ENCODE measurements at places on chromosomes 2 and 18.

- no peak for DNase-seq
Observed at GRCh38 chr2:151157000-151157735, 104.5 kb downstream of the RBM43 start.

DNA sequence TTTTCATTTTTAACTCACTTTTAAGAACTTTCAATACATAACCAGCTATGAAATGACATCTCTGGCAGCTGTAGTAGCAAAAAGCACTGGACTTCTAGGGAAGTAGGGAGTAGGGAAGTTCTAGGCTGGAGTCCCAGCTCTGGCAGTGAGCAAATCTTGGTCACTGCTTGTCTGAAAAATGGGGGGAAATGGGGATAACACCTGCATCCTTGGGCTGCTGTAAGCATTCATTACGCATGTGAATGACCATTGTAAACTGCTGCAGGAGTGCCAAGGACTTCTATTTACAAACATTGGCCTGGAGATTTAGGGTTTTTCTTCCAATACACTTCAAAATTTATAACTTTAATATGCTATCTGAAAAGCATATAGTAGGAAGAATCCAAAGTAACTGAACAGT lies 972 bp upstream of the MPP4 start:
- DNase-seq, result no peak

DNA sequence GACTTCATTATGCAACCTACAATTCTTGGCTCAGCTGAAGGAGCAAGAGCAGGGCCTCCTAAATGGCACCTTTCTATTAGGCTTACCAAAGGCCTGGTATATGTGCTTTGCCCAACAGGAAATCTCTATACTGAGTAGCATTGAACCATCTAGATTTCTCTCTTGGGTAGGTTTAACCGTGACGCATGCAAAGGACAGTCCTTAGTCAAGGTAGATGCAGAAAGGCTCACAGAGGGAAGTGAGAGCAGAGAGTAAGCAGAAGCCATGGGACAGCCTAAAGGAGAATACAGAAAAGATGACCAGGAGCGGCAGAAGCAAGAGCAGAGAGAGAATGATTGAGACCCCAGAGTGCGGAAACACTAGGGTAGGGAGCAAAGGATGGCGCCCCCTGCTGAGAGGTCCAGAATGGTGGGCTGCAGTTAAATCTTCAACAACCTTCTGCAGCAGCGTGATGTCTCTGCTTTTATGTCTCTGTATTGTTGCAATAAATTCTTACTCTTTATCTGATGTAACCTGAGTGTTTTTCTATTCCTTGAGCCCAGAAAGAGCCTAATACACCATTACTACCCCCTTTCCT lies 4.7 kb upstream of the OSBPL1A start:
- no peak for DNase-seq

GRCh38 chr2:216030216-216030615 lies 16.9 kb upstream of the MREG start:
- no peak for DNase-seq

GRCh38 chr2:25505622-25506021 lies 163.9 kb upstream of the DNMT3A start:
- DNase-seq, result no peak

GRCh38 chr18:2337552-2338141 lies 233.7 kb downstream of the METTL4 start:
- DNase-seq, result no peak

- no peak for DNase-seq
Observed at GRCh38 chr2:189576396-189576795, 4.2 kb downstream of the SLC40A1 start.

- DNase-seq, result no peak
Observed at GRCh38 chr2:158772306-158773078, 22.6 kb upstream of the DAPL1 start.

GRCh38 chr2:170361090-170361936 lies 183.4 kb downstream of the MYO3B start:
- peak; percentile 25 for DNase-seq

DNA sequence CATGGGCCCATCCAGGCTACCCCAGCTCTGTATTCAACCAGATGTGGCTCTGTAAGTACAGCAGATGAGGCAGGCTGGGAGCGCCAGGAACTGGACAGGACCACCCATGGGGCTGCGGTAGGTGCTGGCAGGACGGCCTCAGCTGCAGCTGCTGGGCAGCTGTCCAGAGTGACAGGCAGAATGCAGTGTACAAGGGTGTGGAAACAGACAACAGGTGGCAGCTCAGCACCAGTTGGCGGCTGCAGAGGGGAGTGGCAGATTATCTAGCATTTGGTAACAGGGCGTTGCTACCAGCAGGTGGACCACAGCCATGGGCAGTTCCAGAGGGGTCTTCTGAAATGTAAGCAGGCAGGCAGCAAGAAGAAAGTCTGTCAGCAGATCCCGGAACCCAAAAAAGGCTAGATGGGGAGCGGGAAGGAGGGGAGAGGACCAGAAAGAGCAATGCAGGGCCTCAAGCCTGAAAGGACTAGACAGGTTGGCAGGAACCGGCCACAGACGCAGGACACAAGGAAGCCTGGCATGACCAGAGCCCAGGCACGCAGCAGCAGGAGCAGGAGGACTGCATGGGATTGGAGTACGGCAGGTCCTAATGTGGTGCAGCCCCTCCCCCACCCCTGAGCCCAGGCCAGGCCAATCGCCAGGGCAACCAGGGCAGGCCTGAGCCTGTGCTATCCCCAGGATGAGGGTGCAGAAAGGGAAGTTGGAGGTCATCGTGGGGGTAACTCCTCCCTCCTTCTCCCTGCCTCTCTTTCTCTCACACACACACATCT lies 24.7 kb downstream of the PKDCC start:
- DNase-seq, result no peak

DNA sequence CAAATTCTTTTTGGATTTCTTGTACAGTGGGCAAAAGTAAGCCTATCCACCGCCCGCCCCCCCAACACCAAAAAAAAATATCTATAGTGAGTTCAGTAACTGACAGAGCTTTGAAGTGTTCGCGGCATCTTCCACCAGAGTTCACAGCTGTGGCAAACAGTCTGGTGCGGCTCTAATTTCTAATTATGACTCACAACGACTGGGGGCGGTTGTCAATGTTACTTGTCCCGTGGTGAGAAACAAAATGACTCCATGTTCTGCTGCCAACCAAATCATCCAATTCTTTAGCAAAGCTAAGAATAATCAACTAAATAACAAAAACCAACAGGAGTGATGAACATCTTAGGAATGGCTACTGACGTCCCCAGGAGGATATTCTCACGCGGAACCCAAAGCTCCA lies 392.5 kb upstream of the SALL3 start:
- no peak for DNase-seq

DNA sequence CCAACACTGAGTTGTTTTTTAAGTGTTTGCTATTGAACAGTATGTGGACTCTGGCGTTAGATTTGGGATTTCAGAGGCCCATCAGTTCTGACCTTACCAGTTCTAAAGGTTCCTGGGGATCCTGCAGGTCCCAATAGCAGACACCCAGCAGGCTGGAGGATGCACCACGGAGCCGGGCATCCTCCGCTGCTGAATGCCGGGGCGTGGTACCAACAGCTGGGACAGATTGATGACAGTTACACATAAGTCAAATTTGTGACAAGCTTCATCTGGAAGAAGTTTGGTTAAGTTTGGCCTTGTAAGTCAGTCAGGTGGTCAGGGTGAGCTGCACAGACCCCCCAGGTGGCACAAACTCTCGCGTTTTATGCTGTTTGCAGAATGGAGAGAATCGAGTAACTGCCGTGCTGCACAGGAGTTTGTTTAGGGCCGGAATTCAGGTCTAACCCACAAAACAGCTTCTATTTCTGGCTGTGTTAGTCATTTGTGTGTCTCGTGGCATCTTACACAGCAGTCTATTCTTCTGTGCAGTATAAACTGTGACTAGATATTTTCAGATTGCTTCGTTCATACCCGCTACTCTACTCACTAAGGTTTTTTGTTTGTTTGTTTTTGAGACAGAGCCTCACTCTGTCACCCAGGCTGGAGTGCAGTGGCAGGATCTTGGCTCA lies 19.2 kb downstream of the CTDP1 start:
- DNase-seq, result no peak

- no peak for DNase-seq
Observed at GRCh38 chr2:20555954-20556353, 94.9 kb downstream of the HS1BP3 start.

DNA sequence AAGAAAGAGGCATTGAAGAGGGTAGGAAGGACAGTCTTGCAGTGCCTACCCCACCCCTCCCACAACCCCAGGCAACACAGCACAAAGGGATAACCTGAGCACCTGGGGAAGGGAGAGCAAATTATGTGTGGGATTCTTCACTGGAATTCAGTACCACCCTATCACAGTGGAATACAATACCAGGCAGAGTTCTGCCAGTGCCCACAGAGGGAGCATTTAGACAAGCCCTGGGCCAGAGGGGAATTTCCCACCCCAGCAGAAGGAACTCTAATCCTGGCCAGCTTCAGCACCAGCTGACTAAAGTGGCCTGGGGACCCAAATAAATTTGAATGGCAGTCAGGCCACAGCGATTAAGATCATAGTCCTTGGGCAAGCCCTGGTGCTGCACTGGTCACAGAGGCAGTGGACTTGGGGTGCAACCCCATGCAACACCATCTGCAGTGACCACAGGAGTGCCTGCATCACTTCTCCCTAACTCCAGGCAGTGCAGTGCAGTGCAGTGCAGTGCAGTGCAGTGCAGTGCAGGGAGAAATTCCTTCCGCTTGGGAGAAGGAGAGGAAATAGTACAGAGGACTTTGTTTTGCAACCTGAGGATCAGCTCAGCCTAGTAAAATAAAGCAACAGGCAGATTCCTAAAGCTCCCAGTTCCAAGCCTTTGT lies 147.8 kb upstream of the SRD5A2 start:
- DNase-seq, result no peak

GRCh38 chr18:76610933-76611749 lies 116.1 kb upstream of the ZNF516 start:
- DNase-seq, result no peak

DNA sequence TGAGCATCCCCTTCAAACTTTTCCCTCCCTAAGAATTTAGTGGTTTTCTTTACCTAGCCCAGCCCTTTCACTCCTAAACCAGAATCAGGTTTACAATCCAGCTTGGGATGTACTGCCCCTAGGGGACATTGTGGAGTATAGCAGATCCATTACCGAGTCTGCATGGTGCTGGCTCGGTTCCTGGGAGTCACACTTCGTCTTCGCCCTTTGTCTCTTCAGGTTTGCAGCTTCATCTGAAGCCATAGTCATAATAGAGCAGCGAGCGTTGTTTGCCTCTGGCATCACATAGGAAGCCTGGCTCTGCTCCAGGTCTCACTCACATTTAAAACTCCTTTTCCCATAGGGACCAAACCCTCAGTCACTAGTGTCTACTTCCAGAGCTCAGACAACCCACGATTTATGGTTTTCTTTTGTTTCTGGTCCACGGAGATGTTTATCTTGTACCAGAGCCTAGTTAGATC lies 16.8 kb upstream of the LYPD6 start:
- peak; percentile 62 for DNase-seq

GRCh38 chr18:32258558-32259204 lies 68.8 kb downstream of the MEP1B start:
- no peak for DNase-seq

DNA sequence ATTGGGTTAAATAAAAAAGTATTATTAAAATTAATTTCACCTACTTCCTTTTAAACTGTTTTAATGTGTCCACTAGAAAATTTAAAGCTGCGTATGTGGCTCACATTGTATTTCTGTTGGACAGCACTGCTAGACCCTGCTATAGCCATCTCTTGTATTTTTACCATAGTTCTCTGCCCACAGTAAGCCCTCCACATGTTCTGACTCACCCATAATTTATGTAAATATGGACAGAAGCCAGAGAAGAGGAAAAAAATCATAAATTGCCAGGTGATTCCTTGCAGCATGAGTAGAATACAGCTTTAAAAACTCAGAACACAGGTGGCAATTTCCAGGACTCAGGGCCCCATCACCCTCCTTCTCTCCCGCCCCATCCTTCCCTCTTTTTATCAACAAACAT lies 142.4 kb upstream of the MEX3C start:
- DNase-seq, result no peak

GRCh38 chr2:196725218-196725617 lies 74.3 kb downstream of the GTF3C3 start:
- no peak for DNase-seq

DNA sequence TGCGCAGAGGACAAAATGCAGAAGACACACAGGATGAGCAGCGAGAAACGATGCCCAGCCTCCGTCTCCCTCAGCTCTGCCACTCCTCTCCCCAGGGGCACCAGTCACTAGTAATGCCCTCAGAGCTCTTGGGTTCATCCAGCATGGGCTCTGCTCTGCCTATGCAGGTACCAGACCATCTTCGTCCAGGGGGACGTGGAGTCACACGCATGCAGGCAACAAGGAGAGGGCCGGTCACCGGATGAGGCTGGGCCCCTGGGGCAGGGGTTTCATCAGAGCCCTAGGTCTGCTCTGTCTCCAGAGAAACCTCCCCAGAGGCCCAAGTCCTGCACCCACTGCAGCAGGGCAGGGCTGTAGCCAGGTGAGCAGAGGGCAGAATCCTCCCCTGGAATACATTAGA lies 23.9 kb downstream of the RAB31 start:
- no peak for DNase-seq

GRCh38 chr2:44731505-44731904 lies 210.0 kb upstream of the SIX3 start:
- DNase-seq, result no peak

DNA sequence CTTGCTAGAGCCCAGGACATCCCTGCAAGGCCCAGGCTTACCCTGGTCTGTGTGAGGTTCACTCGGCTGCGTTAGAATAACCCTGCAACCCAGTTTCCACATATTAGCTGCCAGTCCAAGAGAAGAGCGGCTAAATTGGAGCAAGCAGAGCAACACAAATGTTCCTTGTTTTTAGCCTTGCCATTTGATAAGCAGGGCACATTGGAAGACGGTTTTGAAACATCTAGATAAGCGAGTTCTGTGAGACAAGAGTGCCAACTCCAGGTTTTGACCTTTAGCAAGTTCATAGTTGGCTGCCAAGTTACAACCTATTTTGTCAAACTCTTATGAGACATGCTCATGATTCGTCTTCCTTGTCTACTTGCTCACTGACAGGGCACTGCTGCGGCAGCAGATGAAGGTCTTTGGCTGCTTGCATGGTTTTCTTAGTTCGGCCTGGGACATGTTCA lies 23.5 kb downstream of the DPP4 start:
- DNase-seq, result no peak

- no peak for DNase-seq
Observed at GRCh38 chr2:162277381-162277780, 34.1 kb upstream of the FAP start.

GRCh38 chr2:175012516-175012915 lies 7.3 kb upstream of the CHN1 start:
- DNase-seq, result no peak

DNA sequence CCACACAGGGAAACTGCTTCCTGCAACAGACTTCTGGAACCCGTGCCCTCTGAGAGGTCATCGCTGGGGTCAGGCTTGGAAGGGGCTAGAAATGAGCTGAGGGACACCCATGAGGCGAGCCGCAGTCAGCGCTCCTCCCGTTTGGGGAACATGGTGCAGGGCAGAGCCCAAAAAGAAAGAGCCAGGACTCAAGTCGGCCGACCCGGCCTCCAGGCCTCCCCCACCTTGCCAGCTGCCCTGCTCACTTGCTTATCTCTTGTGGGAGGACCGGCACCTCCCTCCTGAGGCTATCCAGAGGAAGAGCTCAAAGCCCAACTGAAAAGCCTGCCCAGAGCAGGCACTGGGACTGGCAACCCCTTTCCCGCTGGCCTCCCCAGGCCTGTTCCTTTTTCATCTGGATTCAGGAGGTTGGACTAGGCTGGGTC lies 43.6 kb downstream of the SCTR start:
- DNase-seq, result no peak

Measured in HTR-8/SVneo (cell line).